T-helper 22 cell (primary cell): ENCODE measurements at places on chromosomes 16 and 17.

DNA sequence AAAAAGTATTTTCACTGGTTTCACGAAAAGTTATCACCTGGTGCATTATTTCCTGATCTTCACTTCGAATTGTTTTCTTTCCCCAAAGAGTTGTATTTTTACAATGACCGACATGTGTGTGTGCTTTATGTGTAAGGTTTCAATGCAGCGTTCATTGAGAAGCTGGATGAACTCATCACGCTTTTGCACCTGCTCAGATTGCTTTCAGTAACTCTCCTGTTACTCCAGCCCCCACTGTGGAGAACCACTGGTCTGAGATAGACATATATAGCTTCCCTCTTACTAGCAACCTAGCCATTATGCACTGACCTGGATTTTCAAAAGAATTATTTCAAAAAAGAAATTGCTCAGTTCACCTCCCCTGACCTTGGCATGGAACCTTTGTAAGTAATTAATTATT lies 178.3 kb upstream of the CHMP6 start:
- DNase-seq: no peak

GRCh38 chr17:39450051-39450450 lies 1.0 kb downstream of the MED1 start:
- no peak for DNase-seq

- no peak for DNase-seq
Measured at GRCh38 chr17:75114552-75115314, 5.0 kb downstream of the ARMC7 start.

GRCh38 chr17:52157603-52158449 lies 688 bp downstream of the CA10 start:
- DNase-seq: no peak

DNA sequence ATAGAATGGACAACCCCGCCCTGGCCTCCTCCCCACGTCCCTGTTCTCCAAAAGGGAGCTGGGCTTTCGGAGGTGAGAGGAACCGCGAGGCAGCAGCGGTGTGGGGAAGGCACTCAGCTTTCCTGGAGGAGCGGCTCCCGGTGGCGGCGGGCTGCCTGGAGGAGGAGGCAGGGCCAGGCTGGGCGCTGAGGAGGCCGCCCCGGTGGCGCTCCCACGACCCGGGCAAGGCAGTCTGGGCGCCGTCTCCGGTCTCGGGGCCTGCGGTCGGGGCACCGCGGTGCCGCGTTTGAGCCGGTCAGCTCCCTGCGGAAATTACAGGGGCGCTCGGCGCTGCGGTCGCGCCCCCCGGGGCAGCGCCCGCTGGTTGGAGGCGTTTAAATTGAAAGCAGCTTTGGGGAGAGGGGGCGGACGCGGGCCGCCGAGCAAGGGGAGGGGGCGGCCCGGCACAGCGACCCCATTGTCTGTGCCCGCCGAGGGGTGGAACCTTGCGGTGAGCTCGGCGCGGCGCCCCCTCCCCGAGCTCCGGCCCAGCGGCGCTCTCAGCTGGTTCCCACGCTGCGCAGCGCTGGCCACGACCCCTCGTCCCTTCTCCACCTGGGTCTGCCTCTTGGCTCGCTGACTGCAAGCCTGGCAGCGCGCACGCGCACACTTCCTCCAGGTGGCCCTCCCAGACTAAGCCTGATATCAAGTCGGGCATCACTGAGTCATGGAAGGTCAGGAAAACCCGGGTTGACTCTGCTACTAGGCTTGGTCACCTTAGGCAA lies 58.7 kb upstream of the DLX4 start:
- no peak for DNase-seq

GRCh38 chr17:66692421-66692690 lies 142.6 kb upstream of the CACNG5 start:
- no peak for DNase-seq

DNA sequence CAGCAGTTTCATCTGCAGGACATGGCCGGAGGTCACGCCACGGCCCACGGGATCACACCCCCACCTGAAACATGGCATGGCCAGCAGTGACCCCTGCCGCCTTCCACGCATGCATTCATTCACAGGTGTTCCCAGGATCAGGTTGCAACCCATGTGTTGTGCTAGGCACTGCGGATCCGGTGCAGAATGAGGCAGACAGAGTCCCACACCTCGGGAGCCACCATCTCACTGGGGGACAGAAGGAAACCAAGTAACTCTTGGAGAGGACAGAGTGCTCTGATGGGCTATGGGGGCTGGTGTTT lies 4.3 kb upstream of the MSRB1 start:
- no peak for DNase-seq
